ENCODE measurements at places on chromosomes 5 and 9.
A peak's percentile ranks its signal among the peaks of the same experiment; 100 is the strongest.

- DNase-seq: no peak
These were observed 12.3 kb downstream of the RXRA start for GRCh38 chr9:134338394-134339182.

DNA sequence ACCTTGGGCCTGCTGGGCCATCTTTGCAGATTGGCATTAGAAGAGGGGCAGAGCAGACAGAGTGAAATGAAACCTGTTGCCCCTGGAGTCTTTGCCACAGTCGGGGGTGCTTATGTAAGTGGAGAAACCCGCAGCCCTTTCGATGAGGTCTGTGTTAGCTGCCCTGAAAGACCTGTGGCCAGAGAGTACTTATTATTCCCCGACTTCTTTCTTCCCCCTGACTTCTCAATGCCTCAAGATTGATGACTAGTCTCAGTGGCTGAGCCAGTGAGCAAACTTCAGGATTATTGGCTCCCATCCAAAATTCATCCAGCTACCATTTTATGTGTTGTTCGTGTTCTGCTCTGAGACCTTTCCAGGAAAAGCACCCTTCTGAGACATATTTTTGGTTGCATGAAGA, 7.6 kb downstream of the NTRK2 start:
- no peak for DNase-seq

GRCh38 chr5:114988096-114988495, 181.6 kb downstream of the TRIM36 start:
- DNase-seq: no peak

DNA sequence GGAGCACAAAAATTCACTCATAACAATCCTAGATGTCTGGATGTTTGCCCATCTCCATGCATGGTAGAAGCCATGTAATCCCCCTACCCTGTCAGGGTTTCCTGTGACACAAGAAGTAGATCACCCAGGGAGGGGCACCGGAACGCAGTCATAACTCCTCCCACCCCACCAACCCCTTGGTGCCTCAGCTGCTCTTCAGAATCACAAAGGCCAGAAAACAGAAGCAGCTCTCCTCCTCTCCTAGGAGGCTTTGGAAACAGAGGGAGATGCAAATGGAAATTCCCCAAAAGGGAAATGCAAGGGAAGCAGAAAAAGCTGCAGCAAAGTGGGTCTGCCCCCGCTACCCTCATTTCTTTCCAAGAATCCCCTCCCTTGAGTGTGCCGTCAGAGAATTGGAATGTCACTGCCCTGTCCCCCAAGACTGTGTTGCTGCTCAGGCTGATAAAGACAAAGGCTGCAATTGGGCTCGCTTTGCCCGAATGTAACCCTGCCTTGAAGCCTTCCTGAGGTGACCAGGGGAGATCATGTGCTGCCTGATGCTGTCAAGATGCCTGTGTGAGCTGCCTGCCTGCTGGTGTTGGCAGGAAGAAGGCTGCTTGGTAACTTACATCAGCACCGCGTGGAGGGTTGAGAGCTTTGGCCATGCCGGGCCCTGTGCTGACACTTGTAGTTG, 65.5 kb upstream of the ABCA1 start:
- no peak for DNase-seq

- DNase-seq: no peak
These were observed 134.0 kb upstream of the VCAN start for GRCh38 chr5:83337453-83338035.

GRCh38 chr9:74960561-74960960, 7.8 kb upstream of the C9orf40 start:
- peak; percentile 64 for DNase-seq

DNA sequence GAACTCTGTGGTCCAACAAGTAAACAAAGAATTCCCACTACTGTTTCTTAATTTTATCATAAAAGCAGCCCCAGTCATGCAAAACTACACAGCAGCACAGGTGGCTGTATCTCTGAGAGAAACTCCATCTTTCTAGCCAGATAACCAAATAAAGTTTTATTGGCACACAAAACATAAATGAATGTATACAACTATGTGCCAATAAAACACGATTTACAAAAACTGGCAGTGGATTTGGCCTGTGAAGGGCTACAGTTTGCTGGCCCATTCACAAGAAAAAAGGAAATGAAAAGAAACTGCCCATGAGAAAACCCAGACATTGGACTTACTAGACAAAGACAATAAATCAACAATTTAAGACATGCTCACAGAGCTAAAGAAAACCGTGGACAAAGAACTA, 10.6 kb downstream of the FBXL17 start:
- no peak for DNase-seq

DNA sequence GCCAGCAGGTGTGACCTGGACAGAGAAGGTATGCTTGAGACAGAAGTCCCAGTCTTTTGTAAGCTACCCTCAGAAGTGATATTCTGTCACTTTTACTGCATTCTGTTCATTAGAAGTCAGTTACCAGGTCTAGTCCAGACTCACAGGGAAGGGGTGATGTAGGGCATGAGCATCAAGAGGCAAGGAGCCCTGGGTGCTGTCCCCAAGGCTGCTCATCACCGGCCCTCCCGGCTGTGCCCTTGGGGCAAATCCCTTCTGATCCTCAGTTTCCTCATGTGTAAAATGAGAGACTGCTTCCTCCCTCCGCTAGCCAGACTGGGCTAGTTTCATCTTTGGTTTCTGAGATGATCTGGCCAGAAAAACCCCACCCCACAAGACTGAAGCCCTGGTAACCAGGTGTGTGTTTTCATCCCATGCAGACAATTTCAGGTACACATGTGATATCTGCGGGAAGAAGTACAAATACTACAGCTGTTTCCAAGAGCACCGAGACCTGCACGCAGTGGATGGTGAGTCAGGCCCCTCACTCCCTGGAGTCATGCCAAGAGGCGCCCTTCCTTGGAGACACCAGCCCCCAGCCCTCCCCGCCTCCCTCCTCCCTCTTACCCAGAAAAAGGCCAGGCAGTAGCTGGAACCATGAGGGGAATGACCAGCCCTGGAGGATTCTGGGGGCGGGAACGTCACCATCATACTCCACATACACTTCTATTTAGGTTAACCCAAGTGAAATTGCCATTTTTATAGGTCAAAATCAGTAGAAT, 71.0 kb downstream of the AMBP start:
- DNase-seq: no peak

DNA sequence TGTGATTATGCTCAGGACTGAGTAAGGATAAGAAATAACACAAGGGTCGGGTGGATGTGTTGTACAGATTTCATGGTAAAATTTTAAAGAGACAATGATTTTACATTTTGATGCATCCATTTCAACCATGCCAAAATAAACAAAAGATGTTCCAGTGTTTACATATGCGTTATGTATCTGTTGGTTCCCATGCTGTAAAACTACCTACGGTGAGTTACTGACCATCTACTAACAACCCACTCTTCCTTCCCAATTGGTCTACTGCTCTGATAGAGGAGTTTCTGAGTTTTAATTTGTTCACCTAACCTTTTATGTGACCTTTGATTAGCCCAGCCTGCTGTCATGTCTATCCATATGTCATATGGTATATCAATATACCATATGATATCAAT, 1697.1 kb downstream of the MAT2B start:
- DNase-seq: no peak

DNA sequence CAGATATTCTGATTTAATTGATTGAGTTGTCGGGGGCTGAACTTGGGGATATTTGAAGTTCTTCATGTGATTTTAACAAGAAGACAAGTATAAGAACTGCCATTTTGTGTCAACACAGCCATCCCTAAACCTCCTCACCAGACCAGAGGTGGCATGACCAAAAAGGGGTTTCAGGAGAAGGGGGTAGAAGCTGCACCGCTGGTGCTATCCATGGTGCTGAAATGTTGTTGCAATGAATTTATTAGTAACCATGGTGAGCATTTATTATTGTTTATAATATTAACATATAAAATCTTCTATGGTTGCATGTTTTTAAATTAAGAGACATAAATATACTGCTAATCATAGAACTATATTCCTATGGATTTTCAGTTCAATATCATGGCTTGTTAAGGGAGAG, 72.3 kb downstream of the GNA14 start:
- peak; percentile 2 for DNase-seq

- DNase-seq: no peak
These were observed 23.9 kb upstream of the TMC1 start for GRCh38 chr9:72497447-72498046.

DNA sequence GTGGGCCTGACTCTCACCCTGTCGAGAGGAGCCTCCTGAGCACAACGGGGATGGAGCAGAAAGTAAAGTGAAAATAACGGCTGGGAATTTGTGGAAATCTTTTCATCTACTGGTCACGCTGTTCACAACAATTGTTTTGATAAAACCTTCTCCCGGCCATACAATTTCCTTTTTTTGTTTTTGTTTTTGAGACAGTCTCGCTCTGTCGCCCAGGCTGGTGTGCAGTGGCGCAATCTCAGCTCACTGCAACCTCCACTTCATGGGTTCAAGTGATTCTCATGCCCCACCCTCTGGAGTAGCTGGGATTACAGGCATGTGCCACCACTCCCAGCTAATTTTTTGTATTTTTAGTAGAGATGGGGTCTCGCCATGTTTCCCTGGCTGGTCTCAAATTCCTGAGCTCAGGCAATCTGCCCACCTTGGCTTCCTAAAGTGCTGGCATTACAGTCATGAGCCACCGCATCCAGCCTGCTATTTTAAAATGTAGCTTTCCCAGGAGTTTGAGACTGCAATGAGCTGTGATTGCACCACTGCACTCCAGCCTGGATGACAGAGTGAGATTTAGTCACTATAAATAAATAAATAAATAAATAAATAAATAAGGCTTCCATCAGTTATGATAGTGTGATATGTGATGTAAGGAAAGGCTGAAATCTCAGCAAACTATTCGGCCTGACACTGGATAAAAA, 73.5 kb upstream of the PTGER4 start:
- DNase-seq: peak; percentile 42

DNA sequence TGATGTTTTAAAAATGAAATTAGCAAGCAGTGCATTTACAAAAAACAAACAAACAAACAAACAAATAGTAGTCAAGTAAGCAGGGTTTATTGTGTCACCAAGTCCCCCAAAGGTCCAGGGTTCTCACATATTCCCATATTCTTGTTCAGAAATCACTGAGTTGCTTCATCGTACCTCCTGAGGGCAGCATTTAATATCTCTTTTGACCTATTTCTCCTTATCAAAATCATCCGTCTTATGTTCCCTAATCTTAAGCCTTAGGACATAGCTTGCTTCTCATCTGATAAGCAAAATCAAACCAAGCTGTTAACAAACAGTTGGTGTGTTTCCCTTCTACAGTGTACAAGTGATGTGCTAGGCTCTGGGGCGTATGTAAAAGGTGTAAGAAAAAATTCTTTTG, 109.5 kb upstream of the MAN2A1 start:
- DNase-seq: no peak

DNA sequence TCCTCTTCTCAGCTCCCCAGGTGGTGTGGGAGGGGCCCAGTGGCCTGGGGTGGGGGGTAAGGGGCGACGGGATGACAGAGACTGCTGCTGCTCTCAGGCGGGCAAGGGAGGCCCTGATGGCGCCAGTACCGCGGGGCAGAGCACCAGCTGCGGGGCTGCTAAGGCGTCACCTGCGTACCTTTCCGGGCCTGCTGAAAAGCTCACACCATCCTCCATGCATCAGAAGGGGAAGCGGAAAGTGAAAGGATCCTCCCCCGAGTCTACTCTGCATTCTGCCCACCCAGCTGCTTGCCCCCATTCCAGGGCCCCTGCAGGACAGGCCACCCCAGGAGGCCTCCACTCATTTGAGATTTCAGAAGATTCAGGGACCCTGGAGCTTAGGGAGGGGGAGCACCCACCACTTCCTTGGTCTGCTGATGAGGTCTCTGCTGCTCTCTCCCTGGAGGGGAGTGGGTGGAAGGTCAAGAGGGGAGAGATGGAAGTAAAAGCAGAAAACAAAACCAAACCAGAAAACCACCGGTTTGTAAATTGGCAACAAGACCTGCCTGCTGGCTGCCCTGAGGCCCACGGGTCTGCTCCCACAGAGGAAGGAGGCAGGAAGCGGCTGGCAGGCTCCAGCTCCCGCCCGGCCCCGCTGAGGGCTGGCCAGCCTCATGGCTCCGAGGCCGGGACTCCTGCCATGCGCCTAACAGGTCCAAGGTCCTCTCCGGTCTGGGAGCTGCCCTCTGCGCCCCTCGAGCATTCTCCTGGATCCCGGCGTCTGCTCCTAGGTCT, 33.6 kb downstream of the PRRT1B start:
- DNase-seq: no peak

GRCh38 chr5:35151146-35151920, 79.0 kb downstream of the PRLR start:
- no peak for DNase-seq

DNA sequence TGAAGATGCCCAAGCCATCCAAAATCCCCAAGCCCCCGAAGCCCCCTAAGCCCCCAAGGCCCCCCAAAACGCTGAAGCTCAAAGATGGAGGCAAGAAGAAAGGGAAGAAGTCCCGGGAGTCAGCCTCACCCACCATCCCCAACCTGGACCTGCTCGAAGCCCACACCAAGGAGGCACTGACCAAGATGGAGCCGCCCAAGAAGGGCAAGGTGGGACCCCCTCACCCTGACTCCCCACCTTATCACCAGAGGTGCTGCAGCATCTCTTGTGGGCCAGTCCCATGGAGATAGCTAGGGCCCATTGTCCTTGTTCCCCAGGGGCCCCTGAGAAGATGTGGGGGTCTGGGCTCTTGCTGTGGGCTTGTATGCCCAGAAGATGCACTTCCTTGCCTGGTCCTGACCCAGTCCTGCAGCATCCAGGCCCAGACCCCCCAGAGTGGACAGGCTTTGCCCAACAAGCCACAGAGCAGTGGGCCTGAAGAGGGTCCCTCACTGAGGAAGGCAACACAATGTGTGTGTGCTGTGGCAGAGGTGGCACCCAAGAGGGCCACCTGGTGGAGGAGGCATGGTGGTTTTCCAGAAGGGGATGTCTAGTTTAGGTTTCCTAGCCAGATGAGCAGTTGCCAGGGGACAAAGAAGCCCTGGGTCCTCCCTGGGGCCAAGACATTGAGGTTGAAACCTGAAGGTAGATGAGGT, 84.1 kb downstream of the PHF2 start:
- no peak for DNase-seq

DNA sequence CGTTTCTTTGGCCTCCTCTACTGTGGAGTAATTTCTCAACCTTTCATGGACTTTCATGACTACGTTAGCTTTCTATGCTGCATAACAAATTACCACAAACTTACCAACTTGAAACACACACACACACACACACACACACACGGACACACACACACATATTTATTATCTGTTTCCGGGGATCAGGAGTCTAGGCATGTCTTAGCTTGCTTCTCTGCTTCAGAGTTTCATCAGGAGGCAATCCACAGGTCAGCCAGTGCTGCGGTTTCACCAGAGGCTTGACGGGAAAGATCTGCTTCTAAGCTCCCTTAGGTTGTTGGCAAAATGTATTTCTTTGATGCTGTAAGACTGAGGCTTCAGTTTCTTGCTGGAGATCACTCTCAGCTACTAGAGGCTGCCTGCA, 59.0 kb upstream of the C9orf72 start:
- DNase-seq: no peak

DNA sequence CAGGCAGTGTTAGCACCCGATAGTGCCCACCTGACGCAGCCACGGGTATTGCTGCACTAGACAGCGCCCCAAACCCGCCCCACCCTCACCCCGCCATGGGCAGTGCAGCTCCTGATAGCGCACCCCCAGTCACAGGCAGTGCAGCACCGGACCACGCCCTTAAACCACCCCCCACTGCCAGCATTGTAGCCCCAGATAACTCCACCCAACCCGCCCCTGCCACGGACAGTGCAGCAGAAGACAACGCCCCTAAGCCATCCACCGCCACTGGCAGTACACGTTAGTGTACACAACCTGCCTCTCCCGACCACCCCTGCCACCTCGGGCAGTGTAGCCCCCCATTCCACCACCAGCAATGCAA, 825 bp upstream of the PCAT7 start:
- DNase-seq: no peak

All from HL-60 (cell line).